CD4-positive, alpha-beta T cell treated with Interferon gamma for 1 hour (primary cell): ENCODE measurements at places on chromosomes 2 and 18.

GRCh38 chr2:150127346-150127990 lies 360.0 kb downstream of the RND3 start:
- DNase-seq = no peak

- no peak for DNase-seq
Measured at GRCh38 chr2:235170536-235171521, 219.0 kb downstream of the SH3BP4 start.

GRCh38 chr2:69145204-69145603 lies 132.2 kb downstream of the ANTXR1 start:
- DNase-seq = no peak

- no peak for DNase-seq
Measured at GRCh38 chr2:226216575-226216974, 583.0 kb downstream of the IRS1 start.

DNA sequence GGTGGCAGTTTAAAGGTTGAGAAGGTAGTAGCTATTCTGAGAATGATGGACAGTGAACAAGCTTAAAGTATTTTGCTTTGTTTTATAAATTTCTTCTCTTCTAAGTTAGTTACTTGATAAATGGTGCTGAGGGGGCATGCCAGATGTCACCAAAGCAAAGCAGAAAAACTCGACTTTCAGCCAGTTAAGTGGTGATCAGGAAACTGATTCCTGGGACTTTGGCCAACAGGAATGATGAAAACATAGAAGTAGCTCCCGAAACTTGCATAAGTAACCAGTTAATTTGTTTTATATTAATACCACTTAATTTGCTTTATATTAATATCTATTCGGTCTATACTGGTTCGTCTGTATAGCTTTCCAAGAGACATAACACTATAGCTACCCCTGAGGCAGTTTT lies 82.6 kb downstream of the FANCL start:
- no peak for DNase-seq

- DNase-seq = peak; percentile 31
Measured at GRCh38 chr2:68737711-68738110, 3.1 kb downstream of the ARHGAP25 start.

GRCh38 chr2:43224131-43224570 lies 2.3 kb downstream of the ZFP36L2 start:
- peak; percentile 78 for DNase-seq

GRCh38 chr2:228875152-228875900 lies 395.8 kb downstream of the PID1 start:
- no peak for DNase-seq

DNA sequence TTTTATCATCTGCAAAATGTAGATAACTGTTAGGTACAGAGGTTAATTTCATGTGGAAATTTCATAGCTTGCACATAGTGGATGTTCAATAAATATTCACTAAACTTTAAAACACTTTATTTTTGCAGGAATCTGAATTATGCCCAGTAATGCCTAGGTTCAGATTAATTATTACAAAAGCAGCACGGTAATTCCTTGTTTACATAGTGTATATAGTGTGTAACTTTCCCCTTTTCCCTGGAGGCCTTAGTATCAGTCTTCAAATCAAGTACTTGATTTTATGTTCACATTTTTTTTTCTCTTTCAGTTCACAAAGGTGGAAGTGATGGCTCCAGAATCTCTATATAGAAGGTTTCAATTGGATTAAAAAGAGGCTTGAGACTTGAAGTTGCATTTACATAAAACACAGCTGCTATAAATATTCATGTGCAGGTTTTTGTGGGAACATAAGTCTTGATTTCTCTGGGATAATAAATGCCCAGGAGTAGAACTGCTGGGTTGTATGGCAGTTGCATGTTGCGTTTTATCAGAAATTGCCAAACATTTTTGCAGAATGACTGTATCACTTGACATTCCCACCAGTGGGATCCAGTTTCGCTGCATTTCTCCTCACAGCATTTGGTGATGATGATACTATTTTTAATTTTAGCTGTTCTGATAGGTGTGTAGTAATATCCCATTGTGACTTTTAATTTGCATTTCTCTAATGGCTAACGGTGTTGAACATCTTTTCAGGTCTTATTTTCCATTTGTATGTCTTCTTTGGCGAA lies 27.6 kb upstream of the LGALSL start:
- no peak for DNase-seq

DNA sequence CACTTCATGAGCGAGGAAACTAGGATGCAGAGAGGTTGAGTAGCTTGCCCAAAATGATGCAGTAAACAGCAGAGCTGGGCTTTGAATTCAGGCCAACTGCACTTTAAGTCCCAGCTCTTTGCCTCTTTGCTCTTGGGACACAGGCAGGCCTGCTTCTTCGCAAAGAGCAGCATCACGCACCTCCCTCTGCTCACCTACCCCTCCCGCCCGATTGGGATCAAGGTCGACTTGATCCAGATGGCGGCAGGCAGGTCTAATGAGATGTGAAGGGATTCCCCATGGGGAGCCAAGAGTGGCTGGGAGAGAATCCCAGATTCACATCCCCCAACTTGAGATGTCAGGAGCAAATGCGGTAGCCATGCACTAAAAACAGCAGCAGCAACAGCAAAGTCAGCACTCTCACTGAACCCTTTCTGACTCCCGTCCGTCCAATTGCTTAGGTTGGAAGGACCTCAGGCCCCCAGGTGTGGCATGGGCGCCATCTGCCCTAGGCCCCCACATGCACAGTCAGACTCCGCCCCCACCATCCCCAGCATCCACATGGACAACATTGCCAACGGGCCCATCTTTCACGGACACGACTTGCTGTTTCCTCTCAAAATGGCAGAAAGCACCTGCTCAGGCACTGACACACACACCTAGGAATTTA lies 84.3 kb upstream of the MAP4K4 start:
- DNase-seq = no peak

DNA sequence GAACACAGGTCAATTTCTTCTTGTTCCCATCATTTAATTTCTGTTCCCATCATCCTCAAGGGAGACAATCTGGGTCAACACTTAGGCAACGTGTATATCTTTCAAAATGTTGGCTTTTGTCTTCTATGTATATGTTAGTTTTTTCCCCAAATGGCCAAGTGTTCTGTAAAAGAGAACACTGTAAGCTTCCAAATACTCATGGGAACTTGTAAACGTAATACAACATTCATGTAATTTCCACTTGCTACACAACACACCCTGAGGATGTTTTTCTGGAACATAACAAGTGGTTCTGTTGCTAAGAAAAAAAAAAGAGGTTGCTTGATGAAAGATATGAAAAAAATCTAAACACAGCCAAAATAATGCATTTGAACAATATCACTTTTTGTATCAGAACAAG lies 149.1 kb downstream of the ATAD2B start:
- DNase-seq = no peak

DNA sequence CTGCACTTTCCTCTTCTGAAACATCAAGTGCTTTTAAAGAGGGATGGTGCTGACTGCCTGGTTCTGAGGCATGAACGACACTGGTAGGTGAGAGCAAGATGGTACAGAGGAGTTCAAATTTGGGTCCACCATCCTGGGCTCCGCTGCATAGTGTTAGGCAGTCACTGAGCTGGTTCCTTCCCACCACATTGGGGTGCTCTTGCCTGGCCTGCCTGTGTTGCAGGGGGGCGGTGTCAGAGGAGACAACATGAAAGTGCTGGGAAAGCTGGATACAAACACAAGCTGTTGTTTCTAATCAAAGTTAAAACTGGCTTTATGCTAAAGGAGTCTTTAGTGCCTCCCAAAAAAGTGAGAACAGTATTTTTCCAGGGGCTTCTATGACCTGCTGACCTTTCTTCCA lies 258.1 kb downstream of the GBX2 start:
- no peak for DNase-seq

DNA sequence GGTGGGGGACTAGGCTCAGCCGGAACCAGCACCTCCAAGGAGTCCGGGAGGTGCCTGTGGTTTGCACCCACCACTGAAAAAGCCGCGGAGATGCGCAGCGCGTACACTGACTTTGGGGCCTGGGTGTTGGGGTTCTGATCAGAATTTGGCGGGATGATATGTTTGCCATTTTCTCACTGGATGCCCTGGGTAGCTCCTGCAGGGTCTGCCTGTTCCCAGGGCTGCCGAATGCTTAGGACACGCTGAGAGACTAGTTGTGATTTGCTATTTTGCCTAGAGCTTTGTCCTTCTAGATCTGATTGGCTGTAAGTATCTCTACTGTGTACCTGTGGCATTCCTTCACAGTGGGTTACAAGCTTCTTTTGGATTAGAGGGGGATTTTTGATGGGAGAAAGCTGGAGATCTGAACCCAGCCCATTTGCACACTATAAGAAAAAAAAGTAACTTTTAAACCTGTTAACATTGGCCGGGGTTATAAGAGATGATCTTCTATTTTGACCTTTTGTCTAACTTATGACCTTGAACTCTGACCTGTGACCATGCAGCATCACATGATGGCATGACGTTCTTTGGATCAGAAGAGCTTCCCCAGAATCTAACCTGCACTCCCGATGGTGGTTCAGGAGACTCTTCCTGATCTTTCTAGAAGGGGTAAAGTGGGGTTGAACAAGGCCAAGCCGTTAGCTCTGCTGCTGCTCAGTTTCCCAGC lies 1.6 kb downstream of the KCNE4 start:
- DNase-seq = no peak

DNA sequence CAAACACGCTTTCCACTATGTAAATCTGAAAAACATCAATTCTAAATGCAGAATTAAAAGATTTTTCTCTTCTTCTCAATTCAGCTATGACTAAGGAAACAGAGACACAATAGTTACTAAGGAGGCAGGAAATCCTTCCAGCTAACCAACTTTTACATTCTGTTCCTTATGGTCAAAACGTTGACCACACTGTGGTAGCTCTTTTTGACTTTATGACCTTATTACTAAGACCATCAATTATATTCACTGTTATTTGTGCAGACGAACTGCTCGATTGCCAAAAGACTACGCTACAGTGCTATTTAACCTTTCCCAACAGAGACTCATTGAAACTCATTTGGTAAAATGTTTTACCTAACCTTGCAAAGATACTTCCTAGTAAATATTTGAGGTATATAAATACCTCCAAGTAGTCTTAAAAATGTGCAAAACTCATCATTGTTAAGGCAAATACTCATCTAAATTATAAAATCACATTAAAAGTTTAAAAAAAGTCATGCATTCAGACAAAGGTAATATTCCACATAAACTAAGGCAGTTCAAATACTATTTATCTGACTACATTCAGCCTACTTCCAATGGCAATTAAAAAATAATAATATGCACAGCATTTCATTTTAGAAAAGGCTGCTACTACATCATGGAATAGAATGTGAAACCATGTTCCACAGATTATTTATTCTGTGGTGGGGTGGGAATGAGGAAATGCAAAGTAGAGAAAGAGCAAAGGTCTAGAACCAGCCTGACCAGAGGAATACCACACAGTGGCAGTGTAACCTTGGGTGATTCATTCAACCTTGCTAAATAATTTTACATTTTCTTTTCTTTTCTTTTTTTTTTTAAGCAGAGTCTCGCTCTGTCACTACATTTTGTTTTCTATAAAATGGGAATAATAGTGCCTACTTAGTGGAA lies 139.9 kb downstream of the THADA start:
- DNase-seq = no peak

DNA sequence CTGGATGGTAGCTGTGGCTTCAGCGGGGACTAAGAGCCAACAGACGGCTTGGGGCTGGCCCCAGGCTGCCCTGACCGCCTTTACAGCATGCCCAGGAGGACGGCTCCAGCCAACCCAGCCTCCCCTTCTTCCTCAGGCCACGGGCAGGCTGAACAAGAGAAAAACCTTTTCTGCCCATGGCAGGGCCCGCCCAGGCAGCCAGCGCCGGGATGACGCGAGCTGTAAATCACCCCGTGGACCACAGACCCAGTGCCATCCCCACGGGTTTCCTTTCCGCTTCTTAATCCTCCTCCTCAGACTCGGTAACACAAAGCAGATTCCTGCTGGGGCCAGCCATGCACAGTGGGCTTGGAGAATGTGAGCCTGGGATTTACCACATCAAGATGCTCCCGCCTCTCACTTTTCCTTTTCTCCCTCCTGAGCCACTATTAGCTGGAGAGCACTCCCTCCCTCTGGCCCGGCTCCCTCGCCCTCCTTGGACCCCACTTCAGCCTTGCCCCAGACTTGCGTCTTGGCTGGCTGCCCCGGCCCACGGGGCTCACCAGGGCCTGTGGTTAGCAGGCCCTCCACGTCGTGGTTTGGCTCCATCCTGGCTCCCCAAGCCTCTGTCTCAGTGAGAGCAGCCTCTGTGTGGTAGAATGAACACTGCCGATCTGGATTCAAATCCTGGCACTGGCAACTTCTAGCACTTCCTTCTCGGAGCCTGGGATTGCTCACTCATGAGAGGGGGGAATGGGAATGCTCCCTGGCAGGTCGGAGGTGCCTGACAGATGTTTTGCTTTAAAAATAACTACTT lies 31.4 kb downstream of the ATOH8 start:
- no peak for DNase-seq
